Stimulated activated CD8-positive, alpha-beta memory T cell treated with anti-CD3 and anti-CD28 coated beads, Interleukin-7, amount 100 ng/mL, for 48 hours (primary cell): ENCODE measurements at places on chromosomes 1 and 21.

DNA sequence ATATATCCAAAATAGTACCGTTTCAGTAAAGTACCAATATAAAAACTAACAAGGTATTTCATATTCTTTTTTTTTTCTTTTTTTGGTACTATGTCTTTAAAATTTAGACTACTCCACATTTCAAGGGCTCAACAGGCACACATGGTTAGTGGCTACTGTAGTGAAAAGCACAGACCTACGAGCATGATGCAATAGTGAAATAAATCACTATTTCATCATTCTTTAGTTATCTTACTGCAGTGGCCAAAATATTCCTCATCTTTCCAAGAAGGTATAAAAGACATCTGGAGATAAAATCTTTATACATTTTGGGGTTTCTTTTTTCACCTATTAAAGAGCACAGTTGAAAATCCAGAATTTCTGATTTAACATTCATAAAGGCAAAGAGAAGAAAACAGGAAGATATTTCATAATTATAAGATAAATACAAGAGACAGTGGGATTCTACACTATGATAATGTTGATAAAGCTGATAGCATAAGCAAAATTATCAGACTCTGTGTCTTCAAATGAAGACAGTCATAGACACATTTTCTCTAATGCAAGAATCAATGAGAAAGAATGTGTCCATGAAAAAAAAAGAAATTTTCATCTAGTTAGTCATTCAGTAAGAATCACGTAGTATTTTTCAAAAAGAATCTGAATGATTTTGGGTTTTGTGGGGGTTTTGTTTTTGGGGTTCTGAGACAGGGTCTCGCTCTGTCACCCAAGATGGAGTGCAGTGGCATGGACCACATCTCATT is 41.9 kb downstream of the CEP170 start:
- DNase-seq = no peak

GRCh38 chr1:92037400-92037799 is 7.6 kb downstream of the EPHX4 start:
- DNase-seq = no peak

GRCh38 chr1:15352128-15352957 is 57.3 kb upstream of the EFHD2 start:
- peak; percentile 60 for DNase-seq

- DNase-seq = no peak
Observed at GRCh38 chr1:150813028-150813707, 5.1 kb upstream of the CTSK start.

- DNase-seq = no peak
Observed at GRCh38 chr1:228792601-228793000, 57.3 kb downstream of the RHOU start.

GRCh38 chr1:160656737-160657136 is 9.9 kb upstream of the SLAMF1 start:
- DNase-seq = no peak

GRCh38 chr1:206770531-206771337 is at the start of gene IL19:
Gene IL19 (plus strand): TSS chr1:206770773. CDS start chr1:206836663, 65,890 bp downstream.
- DNase-seq = no peak

- no peak for DNase-seq
Observed at GRCh38 chr1:95286479-95286878, 52.5 kb downstream of the RWDD3 start.

GRCh38 chr1:89974256-89974655 is 20.7 kb upstream of the ZNF326 start:
- no peak for DNase-seq

DNA sequence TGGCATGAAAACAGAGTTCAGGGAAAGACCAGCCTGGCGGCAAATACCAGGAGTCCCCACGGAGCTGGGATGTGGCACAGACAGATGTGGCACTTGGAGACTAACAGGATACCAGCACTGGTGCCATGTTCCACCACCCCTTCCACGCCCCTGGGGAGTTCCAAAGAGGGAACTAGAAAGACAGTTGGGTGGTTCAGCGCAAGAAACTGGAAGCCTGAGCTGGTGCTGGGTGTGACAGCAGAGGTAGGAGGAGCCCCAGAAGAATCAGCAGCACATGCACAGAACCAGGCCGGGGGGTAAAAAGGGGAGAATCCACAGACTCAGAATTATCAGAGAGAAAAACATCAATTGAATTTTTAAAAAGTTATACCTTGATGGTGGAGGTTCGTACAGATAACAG is 22.4 kb downstream of the DDX20 start:
- DNase-seq = no peak

GRCh38 chr1:89767618-89768017 is 53.2 kb upstream of the LRRC8D start:
- DNase-seq = no peak

- DNase-seq = no peak
Observed at GRCh38 chr1:66848193-66848592, 47.1 kb upstream of the INSL5 start.

- no peak for DNase-seq
Observed at GRCh38 chr1:163897412-163898155, 575.8 kb downstream of the NUF2 start.

GRCh38 chr1:209823143-209824041 is 4.4 kb upstream of the UTP25 start:
- DNase-seq = no peak

GRCh38 chr1:203558064-203558760 is 64.3 kb downstream of the OPTC start:
- DNase-seq = peak; percentile 3

GRCh38 chr1:61318319-61319125 is 236.2 kb downstream of the NFIA start:
- DNase-seq = no peak

GRCh38 chr1:10690484-10690883 is 106.0 kb downstream of the CASZ1 start:
- DNase-seq = no peak

DNA sequence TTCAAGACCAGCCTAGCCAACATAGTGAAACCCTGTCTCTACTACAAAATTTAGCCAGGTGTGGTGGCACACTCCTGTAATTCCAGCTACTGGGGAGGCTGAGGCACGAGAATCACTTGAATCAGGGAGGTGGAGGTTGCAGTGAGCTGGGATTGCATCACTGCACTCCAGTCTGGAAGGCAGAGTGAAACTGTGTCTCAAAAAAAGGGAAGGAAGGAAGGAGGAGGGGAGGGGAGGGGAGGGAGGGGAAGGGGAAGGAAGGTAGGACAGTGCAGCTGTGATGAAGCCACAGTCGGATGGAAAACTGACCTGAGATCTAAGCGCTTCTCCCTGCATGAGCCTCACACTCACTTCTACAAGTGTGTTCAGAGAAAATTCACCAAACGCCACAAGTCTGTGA is 22.0 kb upstream of the FHAD1 start:
- no peak for DNase-seq

DNA sequence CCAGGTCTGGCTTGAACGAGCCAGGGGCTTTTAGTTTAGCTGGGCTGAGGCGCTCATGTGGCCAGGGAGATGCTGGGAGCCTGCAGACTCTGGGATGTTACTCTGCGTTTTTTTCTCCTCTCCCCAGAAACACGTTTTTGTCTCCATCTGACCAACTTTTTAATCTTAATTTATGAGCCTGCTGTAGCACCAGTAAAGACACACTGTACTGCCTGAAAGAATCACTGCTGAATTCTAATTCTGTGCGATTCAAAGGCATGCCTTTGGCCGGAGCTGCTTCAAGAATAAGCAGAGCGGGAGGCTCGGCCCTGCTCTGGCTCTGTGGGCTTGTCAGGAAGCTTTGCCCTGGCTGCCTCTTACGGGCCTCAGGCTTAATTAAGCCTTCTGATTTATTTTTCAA is 129.5 kb downstream of the CAMTA1 start:
- no peak for DNase-seq
